ENCODE measurements at places on chromosomes 7 and 10. TPM values are rescaled to one million over a fixed set of nuclear protein-coding genes. Genes with fewer than 3 reads are reported as not detected.

Gene IL6
- total RNA-seq = 0.32 TPM

- no peak for DNase-seq
Observed at GRCh38 chr10:44237364-44238049, 147.4 kb downstream of the CXCL12 start.

Gene ARHGEF5
- 3.6 TPM for total RNA-seq

Gene PRSS37
- not detected for total RNA-seq

GRCh38 chr7:112365551-112365950 lies 84.7 kb upstream of the IFRD1 start:
- no peak for DNase-seq

- no peak for DNase-seq
Observed at GRCh38 chr7:28855538-28856217, 102.5 kb downstream of the TRIL start.

- no peak for DNase-seq
Observed at GRCh38 chr10:20596911-20597310, 300.2 kb downstream of the NEBL start.

DNA sequence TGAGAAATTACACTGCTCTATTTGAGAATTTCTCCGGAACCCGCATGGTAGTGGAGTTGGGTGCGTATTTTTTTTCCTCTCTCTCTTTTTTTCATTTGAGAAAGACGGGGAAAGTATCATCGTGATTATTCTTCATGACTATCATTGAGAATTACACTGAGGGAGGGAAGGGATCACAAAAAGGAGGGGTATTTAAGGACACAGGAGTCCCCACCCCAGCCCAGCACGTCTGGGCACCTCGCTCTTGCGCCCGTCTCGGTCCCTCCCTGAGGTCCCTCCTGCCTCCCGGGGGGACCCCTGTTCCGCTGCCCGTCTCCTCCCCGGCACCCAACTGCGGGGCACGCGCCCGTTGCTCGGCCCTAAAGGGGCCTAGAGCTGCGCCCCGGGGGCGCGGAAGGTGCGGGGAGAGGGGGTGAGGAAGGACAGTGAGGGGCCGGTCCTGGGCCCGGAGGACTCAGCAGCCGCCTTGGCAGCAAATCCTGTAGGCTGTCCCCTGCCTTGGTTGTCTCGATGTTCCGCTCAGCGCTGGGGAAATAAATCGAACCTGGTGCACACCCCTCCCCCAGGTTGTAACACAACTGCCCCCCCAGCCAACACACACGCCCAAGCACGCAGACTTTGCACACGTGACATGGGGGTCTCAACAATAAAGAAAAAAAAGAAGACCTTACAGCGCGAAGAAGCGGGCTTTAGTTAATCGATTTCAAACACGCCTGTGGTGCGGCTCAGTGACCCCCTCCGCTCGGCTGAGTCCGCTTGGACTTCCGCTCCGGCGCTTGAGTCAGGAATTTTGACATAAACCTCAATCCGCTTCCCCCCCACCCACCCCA lies 18.6 kb upstream of the GATA3 start:
- DNase-seq = no peak

DNA sequence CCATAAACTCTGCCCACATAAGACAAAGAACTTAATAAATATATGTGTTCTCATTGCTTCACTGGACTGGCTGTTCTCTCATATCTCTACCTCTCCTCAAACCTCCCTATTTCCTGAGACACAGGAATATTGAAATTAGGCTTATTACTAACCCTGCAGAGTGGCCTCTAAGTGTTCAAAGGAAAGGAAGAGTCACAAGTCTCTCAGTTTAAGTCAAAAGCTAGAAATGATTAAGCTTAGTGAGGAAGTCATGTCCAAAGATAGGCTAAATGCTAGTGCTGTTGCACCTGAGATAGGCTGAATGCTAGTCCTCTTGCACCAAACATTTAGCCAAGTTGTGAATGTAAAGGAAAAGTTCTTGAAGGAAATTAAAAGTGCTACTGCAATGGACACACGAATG lies 41.1 kb downstream of the GNAI1 start:
- DNase-seq = no peak

- no peak for DNase-seq
Observed at GRCh38 chr7:26910221-26910620, 45.8 kb upstream of the SKAP2 start.

GRCh38 chr7:47285860-47286491 lies 295.9 kb downstream of the TNS3 start:
- DNase-seq = no peak

DNA sequence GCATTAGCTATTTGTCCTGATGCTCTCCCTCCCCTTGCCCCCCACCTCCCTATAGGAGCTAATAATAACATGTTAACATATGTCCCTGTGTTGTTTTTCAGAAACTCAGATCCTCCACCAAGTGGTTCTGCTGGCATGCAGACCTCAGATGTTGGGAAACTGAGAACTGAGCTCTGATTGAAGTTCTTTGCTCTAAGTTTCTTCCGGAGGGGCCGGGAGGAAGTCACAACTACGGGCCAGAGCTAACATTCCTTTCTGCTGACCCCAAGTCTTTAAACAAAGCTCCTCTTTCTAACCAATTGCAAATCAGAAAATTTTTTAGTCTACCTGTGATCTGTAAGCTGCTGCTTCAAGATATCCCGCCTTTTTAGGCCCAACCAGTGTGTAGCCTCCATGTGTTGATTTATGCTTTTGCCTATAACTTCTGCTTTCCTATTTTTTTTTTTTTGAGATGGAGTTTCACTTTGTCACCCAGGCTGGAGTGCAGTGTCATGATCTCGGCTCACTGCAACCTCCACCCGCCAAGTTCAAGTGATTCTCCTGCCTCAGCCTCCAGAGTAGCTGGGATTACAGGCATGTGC lies 66.6 kb downstream of the LYZL1 start:
- DNase-seq = no peak

DNA sequence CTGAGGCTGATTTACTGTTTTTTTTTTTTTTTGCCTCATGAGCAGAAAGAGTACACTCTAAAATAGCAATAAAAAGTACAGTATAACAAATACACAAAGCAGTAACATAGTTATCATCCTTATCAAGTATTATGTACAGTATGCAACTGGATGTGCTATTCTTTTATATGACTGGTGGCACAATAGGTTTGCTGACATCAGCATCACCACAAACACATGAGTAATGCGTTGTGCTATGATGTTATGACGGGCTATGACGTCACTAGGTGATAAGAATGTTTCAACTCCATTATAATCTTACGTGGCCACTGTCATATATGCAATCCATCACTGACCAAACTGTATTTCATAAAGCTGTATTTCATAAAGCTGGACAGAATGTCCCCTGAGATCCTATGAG lies 189.2 kb upstream of the GLI3 start:
- DNase-seq = no peak

Gene MYO1G
- 1.8 TPM for total RNA-seq

Gene PLXNA4
- total RNA-seq = 6.5 TPM

GRCh38 chr7:100127866-100128636 lies 1.3 kb downstream of the MBLAC1 start:
- no peak for DNase-seq

Gene CRYGN
- total RNA-seq = 0.16 TPM

Gene PRKG1
- 126 TPM for total RNA-seq

- no peak for DNase-seq
Observed at GRCh38 chr7:76304888-76305375, 2.5 kb downstream of the HSPB1 start.

Gene TAS2R3
- total RNA-seq = 7.5 TPM

DNA sequence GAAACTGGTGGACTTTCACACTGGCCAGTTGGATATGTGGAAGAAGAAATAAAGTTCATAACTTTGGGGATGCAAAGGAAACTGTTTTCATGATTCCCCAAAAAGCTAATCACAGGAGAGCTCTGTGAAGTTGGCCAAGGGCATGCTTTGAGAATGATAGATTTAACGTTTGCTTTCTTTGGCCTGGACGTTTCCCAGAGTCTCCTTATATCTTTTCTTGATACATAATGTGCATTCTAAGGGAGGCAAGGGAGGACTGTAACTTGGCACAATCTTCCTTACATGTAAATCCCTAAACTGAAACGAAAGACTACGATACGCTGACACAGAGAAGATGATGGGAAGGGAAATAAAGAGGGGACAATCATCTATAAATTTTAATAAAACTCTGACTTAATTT lies 176.5 kb upstream of the INHBA start:
- DNase-seq = no peak

Gene CCDC172
- not detected for total RNA-seq

Gene TRIM50
- total RNA-seq = 0.21 TPM

GRCh38 chr10:21599582-21599981 lies 65.5 kb downstream of the MLLT10 start:
- no peak for DNase-seq

Gene LMOD2
- 5.4 TPM for total RNA-seq

GRCh38 chr10:21281765-21282484 lies 243.6 kb downstream of the SKIDA1 start:
- no peak for DNase-seq

GRCh38 chr10:132421847-132422751 lies 25.1 kb downstream of the PWWP2B start:
- no peak for DNase-seq

GRCh38 chr10:72563327-72563932 lies 62.4 kb downstream of the MICU1 start:
- no peak for DNase-seq

DNA sequence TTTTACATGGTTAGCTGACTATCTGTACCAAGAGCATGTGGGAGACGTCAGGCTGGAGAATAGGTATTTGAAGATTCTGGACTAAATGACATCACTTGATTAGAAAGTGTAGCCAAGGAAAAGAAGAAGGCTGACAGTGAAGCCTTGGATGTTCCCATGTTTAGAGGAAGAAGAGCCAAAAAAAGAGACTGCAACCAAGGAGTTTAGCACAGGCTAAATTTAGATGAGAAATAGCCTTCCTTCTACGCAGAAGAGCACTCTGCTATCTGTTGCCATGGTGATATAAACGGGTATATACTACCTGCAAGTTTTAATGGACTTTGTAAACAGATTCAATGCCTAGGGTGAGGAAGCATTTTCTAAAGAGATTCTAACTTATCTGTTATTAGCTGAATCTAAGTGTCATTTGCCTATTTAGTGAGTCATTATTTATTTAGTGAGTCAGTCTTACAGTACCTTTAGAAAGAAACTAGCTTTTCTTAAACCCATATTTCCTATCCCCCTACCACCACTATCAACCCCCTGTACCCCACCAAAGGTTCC lies 69.8 kb downstream of the CDK6 start:
- no peak for DNase-seq
